ENCODE measurements at places on chromosomes 16 and 17.

DNA sequence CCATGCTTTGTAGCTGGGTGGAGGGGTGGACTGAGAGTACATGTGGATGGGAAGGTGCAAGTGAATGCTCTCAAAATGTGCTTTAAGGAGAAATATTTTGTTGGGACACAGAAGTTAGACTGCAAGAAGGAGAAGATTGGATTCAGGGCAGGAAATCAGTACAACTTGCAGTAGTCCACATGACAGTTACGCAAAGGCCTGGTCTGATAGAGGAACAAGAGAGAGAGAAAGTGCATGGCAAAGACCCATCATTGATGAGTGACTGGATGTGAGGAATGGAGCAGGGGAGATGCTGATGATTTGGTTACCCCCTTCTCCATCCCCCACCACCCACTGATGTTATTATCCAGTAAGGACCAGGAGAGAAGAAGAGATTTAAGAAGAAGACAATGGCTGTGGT, 472.8 kb downstream of the MAF start:
- DNase-seq, result no peak

- no peak for DNase-seq
Measured at GRCh38 chr16:27330542-27330941, 16.8 kb downstream of the IL4R start.

GRCh38 chr17:75059369-75060345, 12.6 kb downstream of the KCTD2 start:
- DNase-seq, result peak; percentile 99

GRCh38 chr16:65827231-65827630, 539.3 kb upstream of the CDH5 start:
- no peak for DNase-seq

DNA sequence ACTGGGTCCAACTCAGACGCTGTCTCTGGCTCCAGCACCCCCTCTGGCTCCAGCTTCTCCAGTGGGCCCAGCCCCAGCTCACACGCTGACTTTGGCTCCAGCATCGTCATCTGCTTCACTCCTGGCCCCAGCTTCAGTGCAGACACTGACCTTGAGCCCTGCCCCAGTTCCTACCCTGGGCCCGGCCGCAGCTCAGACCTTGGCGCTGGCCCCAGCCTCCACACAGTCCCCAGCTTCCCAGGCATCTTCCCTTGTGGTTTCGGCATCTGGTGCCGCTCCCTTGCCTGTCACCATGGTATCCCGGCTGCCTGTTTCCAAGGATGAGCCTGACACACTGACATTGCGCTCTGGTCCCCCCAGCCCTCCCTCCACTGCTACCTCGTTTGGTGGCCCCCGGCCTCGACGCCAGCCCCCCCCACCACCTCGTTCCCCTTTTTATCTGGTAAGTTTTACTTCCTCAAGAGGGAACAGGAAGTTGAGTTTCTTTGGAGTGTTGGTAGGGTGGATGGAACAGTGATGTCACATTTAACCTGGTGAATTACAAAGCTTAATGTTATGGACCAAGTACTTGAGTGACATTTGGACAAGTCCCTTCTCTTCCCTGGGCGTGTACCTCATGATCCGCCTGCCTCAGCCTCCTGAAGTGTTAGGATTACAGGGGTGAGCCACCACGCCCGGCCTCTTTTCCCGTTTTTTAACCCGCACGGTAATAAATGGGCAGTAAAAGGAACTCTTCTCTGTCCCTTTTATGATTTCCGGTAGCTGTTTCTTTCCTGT, 23.4 kb upstream of the PHKG2 start:
- no peak for DNase-seq

- DNase-seq, result no peak
Measured at GRCh38 chr16:83994703-83995102, 26.7 kb downstream of the NECAB2 start.

GRCh38 chr16:86300746-86301481, 209.4 kb upstream of the FOXF1 start:
- DNase-seq, result no peak

DNA sequence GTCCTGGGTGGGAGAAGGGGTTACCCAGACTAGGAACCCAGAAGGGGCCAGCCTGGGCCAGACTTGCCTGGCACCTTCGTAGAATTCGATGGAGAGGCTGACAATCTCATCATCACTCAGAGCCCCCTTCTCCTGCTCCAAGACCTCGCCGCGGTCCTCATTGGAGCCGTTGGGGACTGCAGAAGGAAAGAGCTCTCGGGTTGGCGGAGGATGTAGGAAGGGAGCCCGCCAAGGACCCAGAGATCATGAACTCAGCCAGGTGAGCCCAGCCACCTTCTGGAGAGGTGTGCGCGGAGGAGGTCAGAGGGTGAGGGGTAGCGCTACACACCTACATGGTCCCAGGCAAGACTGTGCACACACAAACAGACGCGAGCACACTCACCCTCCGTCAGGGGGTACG, 8.5 kb downstream of the CISD3 start:
- no peak for DNase-seq

DNA sequence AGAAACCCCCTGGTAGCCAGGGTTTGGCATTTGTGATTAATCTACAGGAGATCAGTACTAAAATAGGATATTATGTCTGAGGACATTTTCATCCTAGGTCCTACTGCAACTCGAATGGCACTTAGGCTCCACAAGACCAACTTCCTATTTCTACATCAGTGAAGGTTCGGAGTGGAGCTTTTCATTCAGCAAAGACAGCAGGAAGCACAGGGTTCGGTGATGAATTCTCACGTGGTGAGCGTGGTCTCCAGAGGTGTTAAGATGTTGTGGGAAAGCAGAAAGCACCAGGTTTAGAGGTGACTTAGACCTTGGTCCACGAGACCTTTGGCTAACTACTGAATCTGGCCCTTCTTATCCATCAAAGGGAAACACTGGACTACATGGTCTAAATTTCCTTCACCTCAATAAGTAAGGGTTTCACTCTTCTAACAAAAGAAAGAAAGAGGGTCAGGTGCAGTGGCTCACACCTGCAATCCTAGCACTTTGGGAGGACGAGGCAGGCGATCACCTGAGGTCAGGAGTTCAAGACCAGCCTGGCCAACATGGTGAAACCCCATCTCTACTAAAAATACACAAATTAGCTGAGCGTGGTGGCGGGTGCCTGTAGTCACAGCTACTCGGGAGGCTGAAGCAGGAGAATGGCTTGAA, 13.9 kb upstream of the HELZ start:
- no peak for DNase-seq

GRCh38 chr17:54859187-54859586, 41.5 kb upstream of the TOM1L1 start:
- DNase-seq, result no peak

- no peak for DNase-seq
Measured at GRCh38 chr16:13793841-13794409, 126.0 kb upstream of the ERCC4 start.

- DNase-seq, result no peak
Measured at GRCh38 chr17:27609611-27610303, 21.2 kb upstream of the LGALS9 start.

- no peak for DNase-seq
Measured at GRCh38 chr17:46037722-46038255, 38.7 kb downstream of the STH start.

DNA sequence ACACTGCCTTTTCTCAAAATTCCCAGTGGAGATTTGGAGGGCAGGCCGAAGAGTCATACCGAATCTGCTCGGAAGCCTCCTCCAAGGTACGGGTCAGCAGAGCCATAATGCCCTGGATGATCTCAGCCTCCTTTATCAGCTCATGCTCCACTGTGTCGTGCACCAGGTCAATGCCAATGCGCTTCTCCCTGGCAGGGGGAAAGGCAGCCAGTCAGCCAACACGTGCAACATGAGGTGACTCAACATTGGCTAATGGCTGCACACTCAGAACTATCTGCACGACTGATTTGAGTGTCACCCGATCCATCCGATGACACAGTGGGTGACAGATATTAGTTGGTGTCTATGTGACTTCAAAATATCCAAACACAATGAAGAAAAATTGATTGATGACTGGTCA, 15.8 kb downstream of the TEKT1 start:
- no peak for DNase-seq

GRCh38 chr16:81888520-81889394, 109.7 kb downstream of the PLCG2 start:
- no peak for DNase-seq

GRCh38 chr16:56658327-56658875, 642 bp downstream of the MT1F start:
- DNase-seq, result no peak

GRCh38 chr16:61179561-61179960, 856.7 kb downstream of the CDH8 start:
- no peak for DNase-seq

DNA sequence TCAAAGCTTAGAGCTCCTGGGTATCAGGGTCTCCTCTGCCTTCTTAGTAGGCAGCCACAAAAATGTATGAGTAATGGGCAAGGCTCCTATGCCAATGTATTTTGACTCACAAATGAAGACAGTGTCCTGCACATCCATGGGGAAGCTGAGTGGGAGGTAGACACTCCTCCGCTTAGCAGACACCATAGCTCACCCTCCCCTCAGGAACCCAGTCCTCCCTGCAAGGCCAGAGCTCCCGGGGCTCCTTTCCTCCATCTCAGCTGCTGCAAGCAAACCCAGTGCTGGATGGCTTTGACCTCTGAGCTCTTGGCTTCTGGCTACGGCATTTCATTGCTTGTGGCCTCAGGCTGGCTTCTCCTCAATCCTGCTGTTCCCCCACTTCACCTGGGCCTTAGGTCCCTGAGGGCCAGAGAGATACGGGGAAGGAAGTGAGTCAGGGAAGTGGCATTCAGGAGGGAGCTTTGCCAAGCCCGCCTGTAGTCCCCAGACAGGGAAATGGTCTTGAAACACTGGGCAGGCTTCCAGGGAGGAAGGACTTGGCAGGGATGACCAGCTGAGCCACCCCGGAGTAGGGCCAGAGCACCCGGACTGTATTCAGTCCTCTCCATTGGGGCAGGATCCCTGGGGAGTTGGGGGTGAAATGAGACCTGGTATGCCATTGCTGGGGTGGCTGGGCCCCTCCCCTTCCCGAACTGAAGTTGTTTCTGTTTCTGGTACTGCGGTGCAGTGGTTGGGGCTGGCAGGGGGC, 4.5 kb downstream of the ABCC3 start:
- DNase-seq, result no peak
